Activated CD4-positive, alpha-beta memory T cell treated with anti-CD3 and anti-CD28 coated beads, Interleukin-2, amount 10 ng/mL, durations not matched to agents 7 days and 5 days (primary cell): ENCODE measurements at places on chromosomes 7 and 10. TPM values are rescaled to one million over a fixed set of nuclear protein-coding genes. Genes with fewer than 3 reads are reported as not detected.

DNA sequence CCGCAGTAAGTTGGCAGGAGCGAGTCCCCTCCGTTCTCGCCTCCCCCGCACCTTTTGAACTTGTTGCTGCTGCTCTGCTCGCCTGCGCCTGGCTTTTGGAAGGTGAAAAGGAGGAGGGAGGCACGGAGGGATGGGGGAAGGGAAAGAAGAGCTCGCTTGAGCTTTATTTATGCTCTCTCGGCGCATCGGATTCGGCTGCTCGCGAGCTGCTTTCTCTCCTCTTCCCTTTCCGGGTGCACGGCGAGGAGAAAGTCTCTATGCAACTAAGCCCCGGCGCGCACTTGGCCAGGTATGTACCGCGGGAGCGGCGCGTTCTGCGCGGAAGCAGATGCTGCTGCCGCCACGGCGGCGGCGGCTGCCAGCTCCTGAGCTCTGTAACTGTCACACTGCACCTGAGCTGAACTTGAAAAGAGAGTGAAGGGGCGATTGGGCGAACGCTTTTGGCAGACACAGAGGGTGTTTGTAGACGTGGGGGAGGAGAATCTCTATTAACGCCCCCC is 551 bp downstream of the KCND2 start:
- DNase-seq = no peak

DNA sequence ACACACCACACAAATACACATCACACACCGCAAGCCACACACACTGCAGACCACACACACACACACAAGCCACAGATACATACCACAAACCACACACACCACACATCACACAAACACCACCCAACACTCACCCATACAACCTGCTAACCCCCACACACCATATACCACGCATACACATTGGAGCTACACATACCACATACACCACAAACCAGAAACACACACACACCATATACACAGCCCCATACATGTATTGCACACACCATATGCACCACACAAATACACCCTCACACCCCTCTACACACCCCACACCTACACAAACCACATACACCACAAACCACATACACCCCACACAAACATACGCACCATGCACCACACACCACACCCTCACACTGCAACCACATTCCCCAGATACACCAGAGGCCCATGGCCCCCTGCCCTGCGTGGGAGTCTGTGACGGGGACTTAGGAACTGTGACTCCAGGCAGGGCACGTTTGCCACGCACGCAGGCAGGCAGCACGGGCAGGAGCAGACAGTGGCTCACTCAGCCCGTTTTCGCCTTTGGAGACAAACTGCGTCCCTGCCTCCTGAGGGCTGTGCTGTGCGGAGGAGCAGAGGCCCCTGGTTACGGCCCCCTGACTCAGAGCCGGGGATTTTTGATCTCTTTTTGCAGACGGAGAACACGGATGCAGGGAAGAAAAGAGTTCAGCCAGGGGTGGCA is 52.6 kb downstream of the TMEM209 start:
- peak; percentile 15 for DNase-seq

CBX3 gene
- 215 TPM for total RNA-seq

DNA sequence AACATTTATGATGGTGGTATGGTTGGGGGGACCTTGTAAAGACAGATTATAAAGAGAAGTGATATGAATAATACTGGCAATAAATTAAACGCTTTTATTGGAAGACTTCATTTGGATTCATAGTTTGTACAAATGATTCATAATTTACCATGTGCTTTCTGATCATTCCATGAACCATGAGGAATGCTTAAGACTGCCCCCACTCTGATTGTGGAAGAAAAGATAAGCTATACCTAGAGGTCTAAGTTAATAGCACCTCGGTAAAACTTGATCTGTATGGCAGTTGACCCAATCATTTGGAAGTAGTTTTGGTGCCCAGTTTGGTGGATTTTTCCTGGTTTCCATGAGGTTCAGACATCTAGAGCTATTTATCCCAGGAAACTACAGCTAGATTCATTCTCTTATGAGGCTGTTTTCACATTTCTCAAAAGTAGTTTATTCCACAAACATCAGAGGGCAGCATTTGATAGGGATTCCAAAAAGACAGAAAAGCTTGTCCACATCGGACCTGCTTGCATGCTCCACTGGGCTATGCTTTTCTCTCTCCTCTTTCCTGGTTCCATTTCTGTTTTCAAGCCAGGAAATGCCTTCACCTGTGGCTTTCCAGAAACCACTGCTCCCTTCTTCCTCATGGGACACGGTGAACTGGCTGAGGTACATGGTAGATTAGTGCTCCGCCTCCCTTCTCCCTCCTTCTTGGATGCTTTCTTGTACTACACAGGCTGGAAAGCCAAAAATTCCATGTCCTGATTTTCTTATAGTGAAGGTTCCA is 29.2 kb downstream of the TFAM start:
- no peak for DNase-seq

GRCh38 chr7:95421000-95421846 is 13.6 kb downstream of the PON2 start:
- no peak for DNase-seq

GRCh38 chr10:132687893-132688579 is 97.9 kb downstream of the NKX6-2 start:
- DNase-seq = no peak

DNA sequence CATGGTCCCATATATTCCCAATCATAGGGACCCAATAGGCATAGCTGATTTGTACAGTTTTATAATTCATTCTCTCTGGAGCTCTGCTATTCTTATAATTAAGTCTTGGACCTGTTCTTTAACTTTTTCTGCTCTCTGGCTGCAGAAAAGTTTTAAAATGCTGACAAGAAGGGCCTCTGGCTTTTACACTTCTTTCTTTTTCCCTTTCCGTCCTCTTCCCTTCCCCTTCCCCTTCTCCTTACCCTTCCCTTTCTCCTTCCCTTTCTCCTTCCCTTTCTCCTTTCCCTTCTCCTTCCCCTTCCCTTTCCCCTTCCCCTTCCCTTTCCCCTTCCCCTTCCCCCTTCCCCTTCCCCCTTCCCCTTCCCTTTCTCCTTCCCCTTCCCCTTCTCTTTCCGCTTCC is 101.3 kb upstream of the TPK1 start:
- no peak for DNase-seq

DNA sequence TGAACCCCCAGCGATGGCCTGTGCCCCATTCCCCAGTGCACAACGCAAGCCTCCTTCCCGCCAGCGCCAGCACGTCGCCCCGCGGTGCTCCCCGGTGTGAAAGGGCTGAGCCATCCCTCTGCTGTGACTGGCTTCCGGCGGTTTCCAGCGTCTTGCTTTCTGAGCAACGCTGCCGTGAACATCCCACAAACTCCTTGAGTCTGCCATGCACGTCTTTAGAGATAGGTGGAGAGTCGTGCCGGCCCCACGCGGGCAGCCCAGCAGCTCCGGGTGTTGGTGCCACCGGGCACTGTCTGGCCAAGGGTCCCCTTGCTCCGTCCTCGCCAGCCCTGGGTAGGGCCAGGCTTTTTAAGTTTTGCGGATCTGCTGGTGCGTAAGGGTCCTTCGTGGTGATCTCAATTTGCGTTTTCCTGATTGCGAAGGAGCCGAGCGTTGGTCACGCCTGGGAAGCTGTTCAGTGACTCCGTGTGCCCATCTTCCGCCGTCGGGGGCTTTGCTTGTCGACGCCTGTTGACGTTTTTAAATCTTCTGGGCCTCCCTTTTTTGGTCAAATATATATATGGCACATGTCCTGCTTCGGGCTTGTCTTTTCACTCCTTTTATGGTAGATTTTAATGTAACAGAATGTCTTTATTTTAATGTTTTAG is 70.6 kb downstream of the FOXL3 start:
- DNase-seq = peak; percentile 46

MMRN2 gene
- total RNA-seq = not detected

ATP6V0A4 gene
- total RNA-seq = 0.23 TPM

DNA sequence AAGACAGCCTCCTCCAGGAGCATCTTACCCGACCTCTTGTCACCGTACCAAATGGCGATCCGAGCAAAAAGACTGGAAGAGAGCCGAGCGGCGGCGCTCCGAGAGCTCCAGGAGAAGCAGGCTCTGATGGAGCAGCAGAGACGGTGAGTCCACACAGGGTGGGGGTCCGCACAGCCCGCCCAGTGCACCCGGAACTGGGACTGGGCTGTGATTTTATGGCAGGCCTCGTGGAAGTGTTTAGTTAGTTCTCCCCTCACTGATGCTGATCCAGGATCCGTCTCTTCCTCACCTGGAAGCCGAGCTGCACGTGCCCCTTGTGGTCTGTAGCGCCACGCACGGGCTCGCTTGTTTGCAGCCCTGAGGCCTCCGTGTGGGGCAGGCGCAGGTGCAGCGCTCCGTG is 19.6 kb downstream of the LRRC27 start:
- DNase-seq = no peak

MET gene
- 0.65 TPM for total RNA-seq

- DNase-seq = no peak
Measured at GRCh38 chr10:110764378-110764777, 107.3 kb upstream of the PDCD4 start.

DNA sequence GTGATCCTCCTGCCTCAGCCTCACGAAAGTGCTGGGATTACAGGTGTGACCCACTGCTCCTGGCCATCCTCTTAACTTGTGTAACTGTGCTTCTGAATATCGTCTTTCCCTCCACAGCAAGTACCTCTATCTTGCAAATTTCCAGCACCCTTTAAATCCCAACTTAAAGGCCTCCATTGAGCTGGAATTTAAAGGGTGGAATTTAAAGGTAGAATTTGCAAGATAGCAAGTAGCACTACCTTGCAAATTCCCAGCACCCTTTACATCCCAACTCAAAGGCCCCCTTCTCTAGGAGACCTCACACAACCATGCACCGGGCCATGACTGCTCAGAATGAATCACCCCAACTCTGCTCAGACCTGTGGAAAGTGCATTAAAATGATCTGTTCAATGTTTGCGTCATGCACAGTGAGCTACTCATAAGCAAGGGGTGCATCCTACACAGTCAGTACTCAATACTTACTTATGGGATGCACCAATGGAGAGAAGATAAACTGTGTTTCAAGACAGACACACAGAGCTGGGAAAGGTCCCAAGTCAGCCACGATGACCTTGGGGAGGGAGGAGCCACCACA is 17.8 kb upstream of the SDK1 start:
- DNase-seq = no peak

VAX1 gene
- not detected for total RNA-seq

- no peak for DNase-seq
Measured at GRCh38 chr10:94710578-94710977, 27.0 kb downstream of the CYP2C18 start.

GRCh38 chr10:1360558-1361164 is 304.5 kb downstream of the WDR37 start:
- DNase-seq = no peak

SPACDR gene
- 4.3 TPM for total RNA-seq

GRCh38 chr10:79347894-79348639 is 798 bp downstream of the PPIF start:
- peak; percentile 84 for DNase-seq

VGF gene
- total RNA-seq = 0.33 TPM

GRCh38 chr7:2222516-2222915 is 10.2 kb downstream of the MAD1L1 start:
- DNase-seq = no peak

DNA sequence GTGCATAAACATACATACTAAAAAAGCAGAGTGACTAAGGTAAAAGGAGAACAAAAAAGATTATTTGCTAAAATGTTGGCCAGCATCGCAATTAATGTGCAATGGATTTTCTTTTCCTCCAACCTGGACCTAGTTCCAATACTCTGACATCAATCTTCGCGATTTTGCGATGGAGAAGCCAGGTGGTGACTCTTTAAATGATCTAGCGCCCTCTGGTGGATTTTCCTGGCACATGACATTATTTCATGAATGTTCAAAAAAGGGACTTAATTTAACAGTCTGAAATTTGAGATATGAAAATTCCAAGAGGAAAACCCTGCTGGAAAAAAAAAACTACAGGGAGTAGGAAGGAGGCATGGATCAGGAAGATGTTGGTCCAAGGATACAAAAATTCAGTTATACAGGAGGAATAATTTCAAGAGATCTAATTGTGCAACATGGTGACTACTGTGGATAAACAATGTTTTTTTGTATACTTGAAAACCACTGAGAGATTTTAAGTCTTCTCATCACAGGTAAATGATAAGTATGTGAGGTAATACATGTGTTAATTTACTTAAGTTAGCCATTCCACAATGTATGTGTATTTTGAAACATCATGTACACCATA is 4.3 kb upstream of the KCNMA1 start:
- DNase-seq = peak; percentile 49

- no peak for DNase-seq
Measured at GRCh38 chr10:13938950-13939349, 352.2 kb downstream of the PRPF18 start.

DNA sequence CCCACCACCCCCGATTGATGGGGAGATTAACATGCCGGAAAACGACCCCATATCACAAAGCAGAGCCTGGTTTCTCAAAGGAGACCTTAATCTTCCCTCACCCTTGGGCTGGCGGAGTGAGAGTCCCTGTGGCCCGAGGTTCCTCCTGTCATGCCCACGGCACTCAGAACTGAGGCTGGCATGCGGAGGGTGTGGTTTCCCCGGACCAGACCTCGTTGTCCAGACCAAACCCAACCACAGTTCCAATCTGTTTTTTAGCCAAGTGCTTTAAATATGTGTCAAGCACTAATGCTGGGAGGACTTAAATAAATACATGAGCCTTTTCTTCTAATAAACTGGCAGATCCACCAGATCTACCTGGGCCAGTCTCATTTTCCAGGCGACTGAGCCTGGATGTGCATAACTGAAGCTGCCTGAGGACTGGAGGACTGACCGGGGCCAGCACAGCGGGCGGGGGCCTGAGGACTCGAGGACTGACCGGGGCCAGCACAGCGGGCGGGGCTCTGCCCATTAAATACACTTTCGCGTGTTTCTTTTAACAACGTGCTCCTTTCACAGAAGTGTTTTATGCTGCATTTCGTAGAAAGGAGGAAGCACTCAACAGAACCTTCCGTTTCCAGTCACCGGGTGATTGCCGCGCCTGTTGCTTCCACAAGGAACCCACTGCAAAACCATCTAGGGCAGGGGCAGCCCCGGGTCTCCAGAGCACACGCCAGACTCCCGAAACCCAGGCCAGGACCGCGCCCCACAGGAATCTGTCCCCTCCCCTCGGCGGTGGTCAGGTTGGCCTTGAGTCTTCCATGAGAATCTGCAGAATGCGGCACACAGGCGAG is 334.6 kb downstream of the PTPRN2 start:
- no peak for DNase-seq

RBP3 gene
- total RNA-seq = not detected

DNA sequence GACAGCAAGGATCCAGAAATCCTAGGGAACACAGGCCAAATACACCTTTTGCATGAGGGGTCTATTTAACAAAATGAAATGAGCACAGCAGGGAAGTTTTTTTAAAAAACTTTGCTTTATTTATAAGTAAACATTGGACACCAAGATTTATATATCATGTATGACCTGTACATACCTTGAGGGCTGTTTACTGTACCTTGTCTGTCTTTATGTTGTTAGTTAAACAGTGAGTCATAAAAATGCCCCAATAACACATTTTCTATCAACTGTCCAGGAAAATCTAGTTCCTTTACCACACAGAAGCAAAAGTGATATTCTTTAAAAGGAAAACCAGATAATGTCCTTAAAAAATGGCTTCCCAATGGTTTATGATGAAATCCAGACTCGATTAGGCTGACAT is 45.1 kb upstream of the AGR3 start:
- DNase-seq = no peak

- no peak for DNase-seq
Measured at GRCh38 chr7:155289949-155290501, 7.7 kb upstream of the INSIG1 start.

ASZ1 gene
- not detected for total RNA-seq

EN2 gene
- not detected for total RNA-seq

SCD gene
- 198 TPM for total RNA-seq
